CD8-positive, alpha-beta memory T cell (primary cell): ENCODE measurements at places on chromosomes 11 and 22.

DNA sequence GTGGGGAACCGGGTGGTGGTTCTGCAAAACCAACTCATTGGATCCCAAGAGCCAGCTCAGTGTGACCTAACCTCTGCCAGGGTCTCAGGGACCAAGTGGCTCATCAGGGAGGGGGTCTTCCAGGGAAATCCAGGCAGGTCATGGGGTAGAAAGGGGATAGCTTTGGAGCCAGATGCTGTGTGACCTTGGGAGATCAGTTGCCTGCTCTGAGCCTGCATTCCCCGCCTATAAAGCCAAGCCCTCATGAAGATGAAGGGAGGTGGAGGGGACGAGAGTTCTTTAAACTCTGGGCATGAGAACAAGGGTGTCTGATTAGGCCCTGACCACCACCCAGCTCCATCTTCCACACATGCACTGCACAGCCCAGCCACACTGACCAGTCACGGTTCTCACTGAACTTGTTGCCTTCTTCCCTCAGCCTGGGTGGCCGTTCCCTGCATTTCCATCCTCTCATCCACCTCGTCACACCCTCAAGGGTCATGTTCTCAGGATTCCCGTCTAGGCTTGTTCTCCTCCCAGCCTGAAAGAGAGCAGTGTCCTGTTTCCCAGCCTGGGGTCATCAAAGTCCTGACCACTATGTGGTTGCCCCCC is 475.5 kb downstream of the TBC1D22A start:
- DNase-seq = no peak

DNA sequence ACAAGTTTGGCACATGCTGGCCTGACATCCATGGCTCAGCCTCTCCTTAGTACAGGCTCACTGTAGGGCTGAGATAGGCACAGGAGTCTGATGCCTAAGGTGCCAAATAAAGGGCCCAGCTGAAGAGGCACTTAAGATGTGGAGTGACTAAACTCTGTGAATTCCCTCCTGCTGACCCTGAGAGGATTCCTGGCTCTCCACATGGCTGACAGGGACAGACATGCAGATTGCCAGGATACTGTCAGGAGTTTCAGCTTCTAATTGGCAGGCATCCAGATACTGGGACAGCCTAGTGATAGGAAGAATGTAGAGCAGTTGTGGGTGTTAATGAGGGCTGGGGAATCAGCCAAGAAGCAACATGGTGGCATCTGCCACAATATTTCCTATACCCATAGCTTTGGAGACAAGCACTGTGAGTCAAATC is 558.7 kb downstream of the INSC start:
- DNase-seq = no peak

DNA sequence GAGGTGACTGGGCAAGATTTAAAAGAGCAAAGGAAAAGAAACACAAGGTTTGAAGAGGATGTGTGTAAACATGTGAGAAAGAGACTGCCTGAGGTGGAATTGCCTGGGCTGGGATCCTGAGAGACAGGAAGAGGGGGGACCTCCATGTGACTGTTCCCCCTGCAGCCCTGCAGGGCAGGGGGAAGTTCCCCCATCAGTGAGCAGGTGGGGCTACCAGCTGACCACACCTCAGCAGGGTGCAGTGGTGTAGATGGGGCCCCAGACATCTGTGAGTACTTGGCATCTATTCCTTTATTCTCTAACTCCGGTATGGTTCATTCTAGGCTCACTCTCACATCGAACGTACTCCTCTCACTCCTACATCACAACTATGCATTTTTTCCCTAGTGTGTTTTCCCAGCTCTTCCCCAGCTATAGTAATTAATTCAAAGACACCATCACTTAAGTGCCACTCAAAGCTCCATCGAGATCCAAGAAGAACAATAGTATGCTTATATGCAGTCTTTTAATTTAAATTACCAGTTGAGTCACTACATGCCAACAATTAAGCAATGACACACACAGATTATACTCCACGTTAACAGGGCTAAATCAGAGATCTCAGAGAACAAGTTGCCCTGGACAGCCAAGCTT is 42.7 kb downstream of the LGR4 start:
- no peak for DNase-seq

DNA sequence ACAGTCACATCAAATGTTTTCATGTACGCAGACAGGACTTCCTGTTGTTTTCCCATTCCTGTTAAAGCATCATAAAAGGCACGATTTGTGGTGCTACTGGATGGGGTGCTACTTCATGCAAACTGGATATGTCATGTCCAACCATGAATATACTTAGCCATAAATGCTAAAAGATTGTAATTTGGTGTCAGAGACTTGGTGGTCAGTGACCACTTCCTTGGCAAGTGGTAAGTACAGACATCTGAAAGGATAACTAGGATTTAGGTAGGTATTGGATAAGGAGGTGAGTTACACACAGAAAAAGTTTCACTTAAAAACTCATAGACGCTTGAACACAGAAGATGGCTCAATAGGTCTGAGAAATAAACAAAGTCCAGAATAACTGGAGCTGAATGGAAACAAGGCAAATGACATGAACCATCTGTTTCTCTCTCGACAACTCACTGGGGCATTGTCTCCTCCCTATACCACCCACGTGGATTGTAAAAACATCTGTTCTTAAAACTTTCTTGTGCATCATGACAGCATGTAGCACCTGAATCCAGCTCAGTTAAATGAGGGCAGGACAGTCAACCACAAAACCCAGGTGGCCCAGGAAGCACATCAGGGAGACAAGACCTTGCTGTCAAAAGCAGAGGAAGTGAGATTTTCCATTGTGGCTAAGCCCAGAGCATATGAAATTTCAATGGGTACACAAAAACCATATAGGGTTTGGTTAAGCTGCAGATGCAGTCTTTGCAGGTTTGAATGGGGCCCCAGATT is 22.1 kb upstream of the IGLL5 start:
- peak; percentile 14 for DNase-seq

DNA sequence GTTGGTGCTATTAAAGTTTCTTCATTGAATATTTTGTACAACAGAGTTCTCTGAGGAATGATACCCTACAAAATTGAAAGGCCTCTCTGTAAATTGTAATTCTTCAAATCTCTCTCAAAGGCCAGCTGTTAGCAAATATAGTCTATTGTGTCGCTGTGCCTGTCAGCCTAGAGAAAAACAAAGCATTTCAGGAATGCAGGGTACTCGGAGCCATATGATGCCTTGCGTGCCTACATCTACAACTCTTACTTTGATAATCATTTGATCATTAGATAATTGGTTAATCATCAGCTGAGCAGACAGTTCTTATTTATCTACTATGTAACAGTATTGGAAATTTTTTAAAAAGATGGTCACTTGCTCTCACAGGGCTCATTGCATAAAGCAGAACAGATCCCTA is 67.3 kb downstream of the RNF169 start:
- no peak for DNase-seq

DNA sequence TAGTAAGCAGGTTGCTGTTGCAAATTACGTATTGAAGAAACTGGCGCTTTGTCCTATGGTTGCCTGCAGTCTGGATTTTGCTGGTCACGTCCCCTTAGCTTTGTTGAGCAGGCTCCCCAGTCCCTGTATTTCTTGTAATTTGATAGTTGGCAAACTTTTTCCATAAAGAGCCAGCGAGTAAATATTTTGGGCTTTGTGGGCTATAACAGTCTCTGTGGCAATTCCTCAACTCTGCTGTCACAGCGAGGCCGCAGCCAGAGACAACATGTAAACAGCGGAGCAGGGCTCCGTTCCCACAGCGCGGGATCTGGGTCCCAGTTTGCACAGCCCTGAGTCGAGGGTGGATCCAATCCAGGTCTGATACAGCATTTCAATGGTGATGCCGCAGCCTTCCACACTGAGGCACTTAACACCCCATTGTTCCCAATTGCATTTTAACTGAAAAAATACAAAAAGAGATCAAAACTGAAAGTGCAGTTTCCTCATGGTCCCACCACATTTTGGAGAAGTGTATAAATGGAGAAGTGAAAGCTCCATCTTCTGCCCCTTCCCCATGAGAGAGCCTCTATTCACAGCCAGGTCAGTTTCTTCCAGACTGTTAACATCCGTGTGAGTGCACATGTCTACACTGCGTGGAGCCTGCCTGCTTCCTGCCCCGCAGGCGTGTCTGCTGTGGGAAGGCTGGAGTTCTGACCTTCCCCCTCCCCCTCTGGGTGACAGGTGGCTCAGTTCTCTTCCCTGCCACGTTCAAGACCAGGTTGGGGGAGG is 89.1 kb downstream of the RPS6KA4 start:
- DNase-seq = no peak

DNA sequence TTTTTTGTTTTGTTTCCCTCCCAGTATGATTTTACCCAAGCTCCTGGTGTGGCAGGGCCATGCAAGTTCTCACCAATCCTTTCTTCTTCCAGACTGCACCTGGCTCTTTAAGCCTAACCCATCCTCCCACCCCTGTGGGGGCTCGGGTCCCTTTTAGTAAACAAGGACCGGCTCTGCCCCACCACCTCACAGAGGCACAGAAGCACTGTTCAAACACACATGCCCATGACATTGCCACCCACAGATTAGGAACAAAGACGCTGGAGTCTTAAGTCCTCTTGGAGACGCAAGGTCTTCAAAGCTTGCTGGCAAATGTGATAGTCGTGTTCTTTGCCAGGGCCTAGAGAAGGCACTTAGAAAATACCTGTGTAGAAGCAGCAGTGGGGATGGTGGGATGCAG is 18.9 kb downstream of the UQCR10 start:
- no peak for DNase-seq

- DNase-seq = peak; percentile 57
Observed at GRCh38 chr22:36065775-36066544, 37.3 kb upstream of the RBFOX2 start.

- DNase-seq = no peak
Observed at GRCh38 chr11:60125956-60126585, 37.6 kb downstream of the MS4A2 start.

DNA sequence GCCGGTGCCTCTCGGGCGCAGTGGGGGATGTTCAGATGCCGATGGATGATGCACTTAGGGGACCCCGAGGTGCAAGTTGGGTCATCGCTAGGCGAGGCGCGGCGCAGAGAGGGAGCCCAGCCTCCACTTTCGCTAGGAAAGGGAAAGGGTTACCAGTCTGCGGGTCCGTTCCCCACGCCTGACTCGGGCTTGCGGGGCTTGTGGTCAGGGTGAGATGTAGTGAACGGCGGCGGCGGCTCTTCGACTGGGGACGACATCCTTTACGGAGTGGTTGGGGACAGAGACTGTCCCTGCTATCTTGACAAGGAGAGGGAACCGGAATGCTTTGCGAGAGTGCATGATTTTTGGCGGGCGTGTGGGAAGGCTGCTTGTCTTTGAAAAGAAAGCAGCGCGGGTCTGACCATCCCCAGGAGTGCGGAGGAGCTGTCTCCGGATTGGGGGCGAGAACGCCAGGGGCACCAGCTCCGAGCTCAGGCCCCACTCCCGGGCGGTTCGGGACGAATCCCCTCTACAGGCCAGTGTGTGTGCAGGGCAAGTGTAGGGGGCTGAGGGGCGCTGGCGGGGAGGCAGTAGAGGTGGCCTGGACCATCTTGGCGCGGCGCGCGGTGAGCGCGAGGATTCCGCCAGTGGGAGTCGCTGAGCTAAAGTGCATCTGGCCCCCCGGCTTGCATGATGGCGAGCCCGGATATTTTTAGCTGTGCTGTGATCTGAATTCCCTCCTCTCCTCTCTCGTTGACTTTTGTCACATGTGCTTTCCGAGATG is 1.1 kb downstream of the FAT3 start:
- DNase-seq = no peak

DNA sequence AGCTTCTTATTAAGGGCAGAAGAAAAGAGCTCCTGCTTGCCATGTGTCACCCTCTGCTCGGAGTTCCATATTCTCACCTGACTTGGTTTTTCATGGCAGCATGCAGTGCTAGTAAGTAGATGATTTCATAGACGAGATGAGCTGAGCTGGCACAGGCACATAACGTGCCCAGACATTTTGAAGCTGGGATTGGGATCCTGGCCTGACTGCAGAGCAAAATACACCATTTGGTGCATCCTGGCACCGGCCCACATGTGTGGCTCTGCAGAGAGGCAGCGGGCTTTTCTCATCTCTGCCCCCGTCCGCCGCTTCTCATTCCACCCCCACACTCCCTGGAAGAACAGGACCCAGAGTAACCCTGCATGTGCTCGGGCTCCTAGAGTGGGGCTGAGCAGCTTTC is 24.8 kb downstream of the FAM118A start:
- no peak for DNase-seq

DNA sequence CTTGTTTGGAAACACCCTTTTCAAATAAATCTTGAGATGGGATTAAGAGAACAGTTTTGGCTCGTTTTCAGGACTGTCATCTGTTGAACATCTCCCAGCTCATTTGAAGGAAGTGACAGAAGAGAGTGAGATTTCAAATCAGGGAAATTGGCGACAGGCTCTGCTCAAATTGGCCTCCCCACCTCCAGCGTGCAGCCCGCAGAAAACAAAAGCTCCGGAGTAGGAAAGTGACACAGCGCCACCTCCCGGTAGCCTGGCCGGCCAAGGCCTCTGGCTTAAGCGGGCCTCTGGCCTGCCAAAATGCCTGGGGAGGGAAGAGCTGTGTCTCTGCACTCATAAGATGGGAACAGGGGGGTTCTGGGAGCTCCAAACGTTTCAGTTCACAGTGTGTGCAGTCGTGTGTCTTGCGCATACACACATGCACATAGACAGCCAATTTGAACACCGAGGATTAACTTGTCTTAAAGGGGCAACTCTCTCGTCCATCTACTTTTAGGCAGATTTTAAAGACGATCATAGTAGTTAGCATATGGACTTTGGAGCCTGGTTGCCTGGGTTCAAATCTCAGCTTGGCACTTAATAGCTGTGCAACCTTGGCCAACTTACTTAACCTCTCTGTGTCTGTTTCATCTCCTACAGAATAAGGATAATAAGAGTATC is 132.7 kb upstream of the RCN1 start:
- DNase-seq = peak; percentile 60

DNA sequence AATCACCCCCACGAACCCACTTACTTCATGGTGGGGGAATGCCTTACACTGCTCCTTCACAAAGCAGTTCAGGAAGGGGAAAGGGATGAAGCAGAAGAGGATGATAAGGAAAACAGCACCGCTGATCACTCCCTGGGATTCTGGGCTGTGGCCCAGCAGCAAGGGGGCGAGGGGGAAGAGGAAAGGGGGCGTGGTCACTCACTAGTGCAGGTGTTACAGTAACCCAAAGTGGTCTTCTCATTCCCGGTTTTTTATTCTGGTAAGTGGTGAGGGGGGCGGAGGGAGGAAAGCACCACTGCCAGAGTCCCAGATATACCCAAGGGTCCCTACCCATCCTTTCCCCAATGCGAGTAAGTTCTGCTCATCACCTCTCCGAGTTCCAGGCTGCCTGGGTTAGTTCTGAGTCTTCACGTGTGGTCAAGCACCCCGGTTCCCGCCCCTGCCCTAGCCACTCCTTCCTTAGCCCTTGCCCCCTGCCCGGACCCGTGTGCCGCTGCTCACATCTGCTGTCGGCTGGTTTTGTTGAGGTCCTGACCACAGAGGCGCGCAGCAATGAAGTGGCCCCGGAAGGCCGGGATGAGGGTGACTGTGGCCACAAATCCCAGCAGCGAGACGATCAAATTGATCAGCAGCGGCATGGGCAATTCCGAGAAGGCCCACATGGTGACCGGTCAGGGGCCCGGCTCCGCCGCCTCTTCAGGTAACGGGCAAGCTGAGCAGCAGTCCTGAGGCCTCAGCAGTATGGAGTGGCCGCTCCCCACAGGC is 477 bp downstream of the DPAGT1 start:
- no peak for DNase-seq
